ENCODE measurements at places on chromosomes 3 and 15.

GRCh38 chr3:13853256-13853977 is 26.5 kb downstream of the WNT7A start:
- DNase-seq = no peak

DNA sequence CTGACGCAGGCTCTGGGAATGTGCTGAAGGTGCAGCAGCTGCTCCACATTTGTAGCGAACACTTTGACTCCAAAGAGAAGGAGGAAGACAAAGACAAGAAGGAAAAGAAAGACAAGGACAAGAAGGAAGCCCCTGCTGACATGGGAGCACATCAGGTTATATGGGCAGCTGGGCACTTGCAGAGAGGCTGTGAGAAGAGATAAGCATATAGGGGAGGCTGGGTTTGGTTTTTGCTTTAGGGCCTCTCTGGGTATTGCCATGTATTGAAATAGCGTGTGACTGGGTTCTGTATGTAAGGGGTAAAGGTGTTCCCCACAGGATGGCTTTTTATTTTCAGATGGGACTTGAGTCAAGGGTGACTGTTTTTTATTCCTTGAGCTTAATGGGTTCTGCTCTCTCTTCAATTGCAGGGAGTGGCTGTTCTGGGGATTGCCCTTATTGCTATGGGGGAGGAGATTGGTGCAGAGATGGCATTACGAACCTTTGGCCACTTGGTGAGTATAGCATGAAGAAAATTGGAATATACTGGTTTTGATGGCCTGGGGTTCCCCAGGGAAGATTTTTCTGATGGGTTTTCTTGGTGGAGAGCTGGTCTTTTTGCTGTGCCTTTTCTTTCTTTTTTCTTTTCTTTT is 7.4 kb downstream of the PSMD2 start:
- no peak for DNase-seq

DNA sequence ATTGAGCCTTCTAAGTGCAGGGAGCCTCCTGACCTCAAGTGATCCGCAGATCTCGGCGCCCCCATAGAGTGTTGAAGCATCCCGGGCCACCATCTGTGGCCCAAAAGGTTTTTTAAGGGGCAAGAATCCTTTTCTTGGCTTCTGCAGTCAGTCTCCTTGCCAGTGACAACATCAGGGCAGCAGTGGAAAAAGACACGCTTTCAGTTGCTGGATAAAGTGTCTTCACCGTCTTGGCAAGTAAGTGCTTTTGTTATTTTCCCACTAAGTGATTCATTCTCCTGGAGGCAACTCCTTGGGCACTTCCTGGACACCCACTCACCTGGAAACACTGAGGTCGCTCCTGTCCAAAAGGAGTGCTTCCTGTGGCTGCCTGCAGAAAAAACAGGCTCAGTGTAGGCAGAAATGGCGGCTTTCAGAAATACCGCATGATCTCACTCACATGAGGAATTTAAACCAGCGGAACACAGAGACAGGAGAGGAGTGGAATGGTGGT is 71.7 kb upstream of the ABHD2 start:
- no peak for DNase-seq

- DNase-seq = no peak
Observed at GRCh38 chr3:40057786-40058185, 248.4 kb downstream of the MYRIP start.

GRCh38 chr3:171132873-171133272 is 106.4 kb upstream of the SLC2A2 start:
- no peak for DNase-seq

DNA sequence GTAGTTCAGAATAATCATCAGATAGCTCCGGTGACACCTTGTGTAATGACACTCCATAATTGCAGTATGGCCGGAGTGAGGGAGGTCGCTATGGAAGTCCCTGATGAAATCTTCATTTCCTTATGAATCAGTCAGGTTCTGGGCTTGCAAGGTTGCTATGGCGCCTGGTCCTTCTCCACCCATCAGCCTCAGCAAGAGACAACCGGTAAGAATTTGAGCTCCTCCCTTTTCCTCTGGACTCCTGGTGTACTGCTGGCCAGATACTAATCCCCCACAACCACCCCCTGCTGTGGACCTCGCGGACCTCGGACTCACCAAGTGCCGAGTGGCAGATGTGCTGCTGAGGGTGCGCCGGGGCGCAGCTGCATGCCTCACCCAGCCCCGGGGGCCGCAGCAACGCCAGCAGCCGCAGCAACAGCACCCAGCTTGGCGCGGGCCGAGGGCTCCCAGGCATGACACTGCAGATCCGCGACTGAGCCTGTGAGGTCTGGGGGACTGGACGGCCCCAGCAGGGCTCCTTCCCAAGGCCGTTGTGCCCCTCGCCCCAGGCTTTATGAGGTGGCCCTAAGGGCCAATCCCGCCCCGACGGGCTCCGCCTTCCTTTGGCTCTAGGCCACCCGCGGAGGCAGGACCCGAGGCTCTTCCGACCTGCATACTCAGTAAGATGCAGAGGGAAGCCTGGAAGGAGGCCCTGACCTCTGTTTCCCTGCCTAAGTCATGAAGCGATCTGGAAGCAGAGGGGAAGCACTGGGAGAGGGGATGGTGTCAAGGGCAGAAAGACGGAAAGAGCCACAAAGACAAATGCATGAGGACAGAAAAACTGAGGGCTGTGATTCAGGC is at the start of gene TIMP4:
TSS of gene TIMP4 (minus strand) at position 526 of the 840 bp plus-strand sequence. CDS start at position 454, 72 bp downstream.
- no peak for DNase-seq

DNA sequence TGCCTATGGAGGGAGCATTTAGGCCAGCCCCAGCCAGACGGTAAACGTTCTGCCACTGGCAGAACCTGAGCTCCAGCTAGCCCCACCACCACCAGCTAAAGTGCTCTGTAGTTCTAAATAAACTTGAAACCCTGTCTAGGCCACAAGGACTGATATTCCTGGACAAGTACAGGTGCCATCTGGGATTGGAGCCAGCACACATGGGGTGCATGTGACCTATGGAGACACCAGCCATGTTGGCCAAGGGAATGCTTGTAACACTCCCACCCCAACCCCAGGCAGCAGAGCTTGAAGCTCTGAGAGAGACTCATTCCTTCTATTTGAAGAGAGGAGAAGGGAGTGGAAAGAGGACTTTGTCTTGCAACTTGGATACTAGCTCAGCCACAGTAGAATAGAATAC is 284.5 kb upstream of the DCBLD2 start:
- DNase-seq = no peak

DNA sequence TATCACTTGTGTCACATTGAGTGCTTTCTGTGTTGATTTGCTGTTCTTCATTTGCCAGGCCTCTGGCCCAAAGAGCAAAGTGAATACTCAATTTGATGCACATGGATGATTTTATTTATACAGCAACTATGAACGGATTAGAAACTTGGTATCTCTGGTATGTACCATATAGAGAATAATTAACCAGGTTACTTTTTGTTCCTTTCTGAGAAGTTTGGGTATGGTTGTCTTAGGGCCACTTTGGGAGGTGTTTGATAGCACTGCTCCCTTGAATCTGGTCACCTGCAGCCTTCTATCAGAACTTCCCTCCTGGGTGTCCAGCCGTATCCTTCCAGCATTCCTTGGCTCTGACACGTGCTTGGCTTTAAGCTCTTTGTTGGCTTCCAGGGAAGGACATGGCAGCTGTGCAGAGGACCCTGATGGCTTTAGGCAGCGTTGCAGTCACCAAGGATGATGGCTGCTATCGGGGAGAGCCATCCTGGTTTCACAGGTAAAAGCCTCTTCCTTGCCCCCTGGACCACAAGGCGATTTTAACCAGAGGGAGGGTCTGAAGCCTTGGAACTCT is 12.7 kb downstream of the TAGLN3 start:
- no peak for DNase-seq

- DNase-seq = no peak
Observed at GRCh38 chr3:71089271-71089847, 494.2 kb downstream of the FOXP1 start.

DNA sequence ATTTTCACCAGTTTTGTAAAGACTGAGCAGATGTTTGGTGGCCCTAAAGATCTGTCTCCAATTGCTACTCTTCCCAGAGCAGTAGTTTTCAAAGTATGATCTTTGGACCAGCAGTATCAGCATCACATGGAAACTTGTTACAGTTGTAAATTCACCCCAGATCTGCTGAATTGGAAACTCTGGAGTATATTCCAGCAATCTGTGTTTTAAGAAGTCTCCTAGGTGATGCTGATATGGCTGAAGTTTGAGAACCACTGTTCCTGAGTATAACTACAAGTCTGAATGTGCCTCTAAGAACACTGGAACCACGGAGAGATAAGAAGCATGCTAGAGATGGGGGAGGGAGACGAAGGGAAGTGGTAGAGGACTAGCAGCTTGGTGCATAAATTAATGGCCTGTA is 45.7 kb downstream of the NUDT16 start:
- DNase-seq = no peak

- DNase-seq = no peak
Observed at GRCh38 chr3:87354398-87354797, 78.0 kb upstream of the POU1F1 start.

DNA sequence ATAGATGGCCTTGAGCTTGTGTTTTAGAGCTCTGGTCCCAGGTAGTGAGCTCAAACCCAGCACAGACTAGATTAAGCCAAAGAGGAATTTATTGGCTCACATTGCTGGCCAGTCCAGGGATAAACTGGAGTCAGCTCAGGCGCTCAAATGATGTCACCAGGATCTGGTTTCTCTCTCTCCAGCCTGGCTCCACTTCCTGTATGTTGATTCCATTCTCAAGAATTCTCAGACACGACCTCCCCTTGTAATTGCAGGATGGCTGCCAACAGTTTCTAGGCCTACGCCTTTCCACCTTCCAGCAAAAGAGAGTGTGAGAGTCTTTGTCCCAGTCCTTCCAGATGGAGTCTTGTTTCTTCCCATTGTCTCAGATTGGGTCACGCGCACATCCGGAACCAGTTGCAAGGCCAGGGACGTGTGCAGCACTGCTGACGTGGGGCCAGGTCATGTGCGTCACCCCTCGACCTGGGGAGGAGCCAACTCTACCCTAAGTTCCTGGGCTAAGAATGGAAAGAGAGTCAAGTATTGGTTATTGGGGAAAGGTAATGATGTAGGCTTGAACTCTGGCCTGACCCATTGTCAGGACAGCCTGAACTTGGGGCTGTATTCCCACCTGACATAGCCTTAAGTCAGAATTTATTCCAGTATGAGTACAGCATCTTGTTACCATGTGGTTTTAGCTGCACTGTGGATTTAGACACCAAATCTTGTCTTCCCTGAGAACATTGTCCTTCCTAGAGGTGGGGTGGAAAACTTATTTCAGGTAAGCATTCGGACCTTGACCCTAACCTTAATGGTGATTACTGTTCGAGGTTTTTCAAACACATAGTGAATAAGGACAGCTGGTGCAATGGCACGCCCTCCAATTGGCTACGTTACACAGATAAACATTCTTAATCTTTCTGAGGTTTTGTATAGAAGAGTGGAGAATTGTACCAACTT is 31.6 kb downstream of the CACNA1D start:
- DNase-seq = no peak

DNA sequence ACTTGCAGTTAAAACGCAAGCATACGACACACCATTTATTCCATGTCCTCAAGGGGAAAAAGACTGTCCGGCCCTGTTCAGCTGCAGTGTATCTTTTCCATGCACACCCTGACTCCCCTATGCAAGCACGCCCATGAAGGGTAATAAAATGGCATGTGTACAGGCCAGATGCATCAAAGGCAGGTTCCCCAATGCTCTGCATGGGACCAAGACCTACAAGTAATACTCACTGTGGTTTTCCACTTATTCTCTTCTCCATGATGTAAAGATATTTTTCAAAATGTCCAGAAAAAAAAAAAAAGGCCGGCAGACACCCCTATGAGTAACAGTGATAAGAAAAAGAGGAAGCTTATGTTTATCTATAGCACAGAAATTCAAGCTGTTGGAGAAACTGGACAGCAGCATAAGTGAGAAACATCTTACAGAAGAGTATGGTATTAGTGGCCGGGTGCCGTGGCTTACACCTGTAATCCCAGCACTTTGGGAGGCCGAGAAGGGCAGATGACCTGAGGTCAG is 70.8 kb downstream of the MCF2L2 start:
- no peak for DNase-seq

DNA sequence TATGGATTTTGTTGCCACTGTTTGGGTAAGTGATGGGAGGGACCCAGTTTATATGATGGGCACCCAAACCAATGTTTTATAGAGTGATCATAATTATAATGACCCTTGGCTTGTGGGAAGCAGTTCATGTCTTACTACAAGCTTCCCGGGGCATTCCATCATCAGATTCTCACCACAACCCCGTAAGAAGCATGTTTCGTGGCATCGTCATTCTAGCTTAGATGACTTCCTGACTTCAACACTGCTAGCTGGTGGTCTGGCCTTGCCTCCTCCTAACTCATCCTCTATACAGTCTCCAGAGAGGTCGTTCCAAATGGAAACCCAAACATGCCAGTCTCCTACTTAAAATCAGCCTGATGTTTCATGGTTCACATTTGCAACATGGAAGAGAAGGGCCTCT is 226.9 kb downstream of the ADAMTS9 start:
- DNase-seq = no peak

DNA sequence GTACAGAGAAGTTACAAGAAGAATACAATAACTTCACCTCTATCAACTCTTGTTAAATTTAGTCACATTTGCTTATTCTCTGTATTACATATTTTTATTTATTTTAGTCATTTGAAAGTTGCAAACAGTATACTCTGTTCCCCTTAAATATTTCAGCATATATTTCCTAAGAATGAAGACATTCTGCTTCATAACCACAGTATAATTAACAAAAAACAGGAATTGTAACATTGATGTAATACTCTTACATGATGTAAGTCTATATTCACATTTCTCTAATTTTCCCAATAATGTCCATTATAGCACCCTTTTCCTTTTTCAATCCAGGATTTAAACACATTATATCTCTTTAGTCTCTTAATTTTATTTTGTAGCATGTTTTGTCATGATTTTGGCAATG is 112.0 kb downstream of the AKAP13 start:
- DNase-seq = no peak

DNA sequence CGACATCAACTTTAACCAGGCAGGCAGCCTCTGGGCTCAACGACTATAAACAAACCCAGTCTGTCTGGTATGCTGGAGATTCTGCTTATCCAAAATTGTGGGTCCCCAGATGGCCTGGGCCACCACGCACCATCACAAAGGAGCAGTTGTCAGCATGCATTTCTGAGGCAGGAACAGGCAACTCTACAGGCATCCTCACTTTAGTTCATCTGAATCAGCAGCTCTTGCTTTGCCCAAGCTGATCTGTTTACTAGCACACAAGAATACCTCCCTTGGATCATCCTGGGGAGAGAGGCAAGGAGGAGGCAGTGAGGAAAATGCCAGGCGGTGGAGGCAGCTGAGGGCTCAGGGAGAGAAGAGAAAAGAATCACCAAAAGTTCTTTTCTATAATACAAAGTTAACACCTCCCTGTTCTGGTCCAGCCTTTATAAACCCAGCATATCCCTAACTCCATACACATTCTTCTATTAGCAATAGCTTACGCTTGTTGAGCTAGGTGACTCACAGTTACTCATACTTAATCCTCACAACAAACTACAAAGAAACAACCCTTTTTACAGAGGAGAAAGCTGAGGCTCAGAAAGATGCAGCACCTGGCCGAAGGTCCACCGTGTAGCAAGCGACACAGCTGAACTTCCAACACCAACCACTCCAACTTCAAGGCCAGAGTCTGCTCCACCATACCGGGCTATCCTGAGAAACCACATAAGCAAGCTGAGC is 33.6 kb downstream of the ZDHHC3 start:
- DNase-seq = no peak

- no peak for DNase-seq
Observed at GRCh38 chr3:186614266-186614596, 1.4 kb downstream of the AHSG start.

- no peak for DNase-seq
Observed at GRCh38 chr15:53226559-53226958, 436.4 kb upstream of the ONECUT1 start.

Data from activated CD4-positive, alpha-beta T cell treated with anti-CD3 and anti-CD28 coated beads for 1 hour (primary cell).